ENCODE measurements at places on chromosomes 4 and X. TPM values are rescaled to one million over a fixed set of nuclear protein-coding genes. Genes with fewer than 3 reads are reported as not detected.

- no peak for DNase-seq
Observed at GRCh38 chrX:574251-574650, 56.3 kb upstream of the SHOX start.

DNA sequence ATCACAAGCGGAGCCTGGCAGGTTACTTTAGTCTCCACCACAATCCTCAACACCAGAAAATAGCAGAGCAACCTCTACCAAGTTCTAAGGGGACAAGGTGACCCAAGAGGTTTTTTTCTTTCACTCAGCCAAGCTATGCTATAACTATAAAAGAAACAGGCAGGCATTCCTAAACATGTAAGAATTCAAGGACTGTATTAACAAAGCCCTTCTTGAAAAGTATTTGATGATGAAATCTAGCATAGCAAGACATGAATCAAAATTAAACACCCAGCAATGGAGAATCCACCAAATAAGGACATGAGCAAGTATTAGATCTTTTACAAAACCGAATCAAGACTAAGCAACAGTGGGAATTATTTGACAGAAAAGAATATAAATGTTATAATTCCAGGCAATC lies 25.7 kb upstream of the C1QTNF7 start:
- DNase-seq: no peak

The SFRP2 gene
- 90.3 TPM for total RNA-seq

GRCh38 chr4:95439896-95440295 lies 108.9 kb downstream of the UNC5C start:
- no peak for DNase-seq

The GAGE1 gene
- not detected for total RNA-seq

Measured in thoracic aorta (tissue), 2 donors.